ENCODE measurements at places on chromosomes 1 and 21.

DNA sequence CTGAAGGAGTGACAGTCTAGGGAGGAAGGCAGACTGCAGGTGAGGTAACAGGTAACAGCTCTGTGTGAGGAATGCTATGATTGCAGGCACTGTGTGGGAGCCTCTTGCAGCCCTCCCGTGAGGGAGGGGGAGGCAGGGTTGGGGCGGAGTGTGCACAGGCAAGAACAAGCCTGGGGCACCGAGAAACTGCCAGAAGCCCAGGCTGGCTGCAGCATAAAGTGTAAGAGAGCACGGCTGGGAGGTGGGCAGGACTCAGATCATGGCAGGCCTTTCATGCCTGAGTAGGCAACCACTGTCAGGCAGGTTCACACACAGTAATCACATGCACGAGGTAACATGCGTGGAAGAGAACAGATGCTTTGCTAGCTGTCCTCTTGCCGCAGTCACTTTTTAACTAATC lies 11.3 kb upstream of the RHEX start:
- DNase-seq = no peak

GRCh38 chr1:100234432-100234831 lies 15.2 kb downstream of the DBT start:
- DNase-seq = no peak

DNA sequence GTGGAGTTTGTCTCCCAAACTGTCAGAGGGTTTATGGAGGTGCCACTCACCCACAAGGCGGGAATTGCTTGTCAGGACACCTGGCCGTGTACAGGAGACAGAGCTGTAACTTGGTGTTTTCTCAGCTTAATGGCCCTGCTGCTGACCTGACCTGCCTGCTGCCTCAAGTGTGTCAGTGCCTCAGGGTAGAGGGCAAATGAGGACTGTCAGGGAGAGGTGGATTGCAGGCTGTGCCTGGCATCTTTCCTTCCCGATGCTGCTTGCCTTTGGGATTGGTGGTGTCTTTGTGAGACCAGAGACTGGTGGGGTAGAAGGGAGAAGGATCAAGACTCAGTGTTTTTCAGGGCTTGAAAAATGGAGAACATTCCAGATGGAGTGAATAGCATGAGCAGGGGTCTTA lies 31.4 kb downstream of the TMEM53 start:
- DNase-seq = no peak

DNA sequence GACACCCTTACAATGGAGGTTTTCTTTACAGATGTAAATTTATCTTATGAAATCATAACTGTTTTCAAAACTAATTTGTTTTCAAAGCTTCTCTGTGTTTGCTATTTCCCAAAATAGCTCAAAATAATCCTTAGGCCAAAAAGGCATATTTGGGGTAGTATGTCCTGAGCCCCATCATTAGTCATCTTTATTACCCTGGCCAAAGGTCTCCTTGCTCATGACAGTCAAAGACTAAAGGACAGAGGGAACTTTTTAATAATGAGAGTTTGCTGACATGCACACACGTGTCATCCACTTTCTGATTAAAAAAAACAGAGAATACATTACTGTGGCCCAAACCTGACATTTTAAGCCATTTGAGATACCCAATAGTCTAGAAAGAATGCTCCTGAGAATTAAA lies 221.9 kb upstream of the DUSP10 start:
- DNase-seq = no peak

DNA sequence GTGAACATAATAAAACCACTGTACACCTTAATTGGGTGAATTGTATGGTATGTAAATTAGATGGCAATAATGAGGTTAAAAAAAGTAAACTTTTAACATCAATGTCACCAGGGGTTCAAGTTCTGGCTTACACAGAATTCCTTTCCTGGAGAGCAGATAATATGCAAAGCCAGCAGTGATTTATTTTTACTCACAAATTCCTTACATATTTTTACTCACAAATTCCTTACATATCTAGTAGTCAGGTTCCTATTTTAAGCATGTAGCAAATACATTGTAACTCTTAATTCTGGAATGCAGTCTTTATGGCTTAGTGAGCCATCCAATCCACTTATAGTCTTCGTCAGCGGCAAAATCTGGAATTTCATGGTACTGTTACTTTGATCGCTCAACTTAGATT lies 1.3 kb upstream of the UBE4B start:
- DNase-seq = peak; percentile 74

- no peak for DNase-seq
These were observed 29.1 kb downstream of the SLC19A1 start for GRCh38 chr21:45513003-45513717.

DNA sequence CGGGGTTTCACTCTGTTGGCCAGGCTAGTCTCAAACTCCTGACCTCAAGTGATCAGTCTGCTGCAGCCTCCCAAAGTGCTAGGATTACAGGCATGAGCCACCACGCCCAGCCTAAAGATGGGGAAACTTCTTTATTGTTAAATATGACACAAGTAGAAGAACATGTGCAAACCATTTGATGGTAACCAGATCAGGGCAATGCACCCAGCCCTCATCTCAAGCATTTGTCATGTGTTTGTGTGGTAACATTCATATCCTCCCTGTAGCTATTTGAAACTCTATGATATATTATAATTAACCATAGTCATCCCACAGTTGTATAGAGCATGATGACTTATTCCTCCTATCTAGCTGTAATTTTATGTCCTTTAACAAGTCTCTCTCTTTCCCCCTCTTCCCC lies 119.5 kb upstream of the TMPRSS2 start:
- DNase-seq = no peak

- DNase-seq = no peak
These were observed 138.7 kb upstream of the ZNF648 start for GRCh38 chr1:182200025-182200812.

GRCh38 chr1:171654201-171654941 lies 1.9 kb upstream of the MYOC start:
- no peak for DNase-seq

GRCh38 chr1:6205849-6206519 lies at the start of gene RNF207:
RNF207 (plus strand) TSS chr1:6206119; CDS start chr1:6206536, 417 bp downstream.
- DNase-seq = peak; percentile 95

- no peak for DNase-seq
These were observed 250.2 kb upstream of the C1orf174 start for GRCh38 chr1:4150262-4150661.

DNA sequence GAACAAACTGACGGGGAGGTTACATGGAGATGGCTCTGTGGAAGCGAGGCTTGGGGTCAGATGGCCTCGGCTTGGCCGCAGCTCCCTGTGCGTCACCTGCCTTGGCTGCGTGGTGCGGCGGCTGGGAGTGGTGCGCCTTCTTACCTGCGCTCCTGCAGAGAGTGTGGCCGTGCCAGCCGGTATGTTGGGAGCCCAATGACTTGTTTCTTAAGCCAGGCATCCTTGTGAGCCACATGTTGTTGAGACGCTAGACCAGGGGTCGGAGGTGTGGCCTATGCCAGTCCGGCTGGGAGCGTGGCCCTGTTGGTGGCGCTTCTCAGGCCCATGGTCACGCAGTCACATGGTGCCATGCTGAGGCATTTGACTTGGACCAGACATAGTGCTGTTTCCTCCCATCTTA lies 10.5 kb downstream of the SLX9 start:
- DNase-seq = no peak
